ENCODE measurements at places on chromosomes 12 and 14.

- H3K4me3 ChIP-seq: no peak overlapping the region
- peaks cover 33% of the 10 kb centered on the region for H3K36me3 ChIP-seq
- no peak overlapping the region for H3K27ac ChIP-seq
- H3K27me3 ChIP-seq: no peaks in the 10 kb centered on the region
Observed at GRCh38 chr14:20998139-20998538, 954 bp upstream of the SLC39A2 start.

- H3K4me1 ChIP-seq: peaks cover 62% of the 10 kb centered on the region
- DNase-seq: peak; percentile 87
- no peaks in the 10 kb centered on the region for H3K36me3 ChIP-seq
- peak within 1 kb of the TSS; percentile 81 for H3K4me3 ChIP-seq
- H3K27me3 ChIP-seq: no peaks in the 10 kb centered on the region
- H3K27ac ChIP-seq: peak within 1 kb of the TSS; percentile 77
Observed at GRCh38 chr14:45083976-45084722, at the start of gene PRPF39. Gene PRPF39 (plus strand): TSS chr14:45084116. CDS start chr14:45095240, 11,124 bp downstream.

GRCh38 chr12:40038619-40039018 lies 67.3 kb downstream of the SLC2A13 start:
- no peak for DNase-seq
- H3K36me3 ChIP-seq: no peaks in the 10 kb centered on the region
- H3K4me3 ChIP-seq: no peak overlapping the region
- H3K27ac ChIP-seq: no peak overlapping the region
- H3K27me3 ChIP-seq: no peaks in the 10 kb centered on the region

GRCh38 chr12:128513331-128513730 lies 246.4 kb downstream of the TMEM132C start:
- no peaks in the 10 kb centered on the region for H3K36me3 ChIP-seq
- H3K4me1 ChIP-seq: no peaks in the 10 kb centered on the region
- no peak for DNase-seq
- H3K4me3 ChIP-seq: no peak overlapping the region

DNA sequence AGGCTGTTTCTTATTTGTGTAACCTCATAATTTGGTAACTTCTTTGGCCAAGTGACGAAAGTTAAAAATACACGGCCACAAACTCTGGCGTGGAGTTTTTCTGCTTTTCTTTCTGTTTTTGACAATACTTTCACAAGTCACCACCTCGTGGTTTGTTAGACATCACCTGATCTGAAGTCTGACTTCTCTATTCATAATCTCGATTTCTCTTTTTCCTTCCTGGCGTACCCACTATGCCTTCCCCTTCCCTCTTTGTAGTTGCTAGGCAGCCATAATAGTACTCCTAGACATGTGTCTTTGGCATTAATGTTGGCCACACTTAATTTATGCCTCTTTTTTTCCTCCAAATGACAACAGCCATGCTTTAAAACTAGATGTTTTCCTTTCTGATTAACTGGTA lies 97.6 kb downstream of the POLR3B start:
- H3K27me3 ChIP-seq: no peaks in the 10 kb centered on the region
- peaks cover 21% of the 10 kb centered on the region for H3K36me3 ChIP-seq
- DNase-seq: no peak
- no peak overlapping the region for H3K27ac ChIP-seq

- DNase-seq: no peak
- H3K36me3 ChIP-seq: no peaks in the 10 kb centered on the region
- no peak overlapping the region for H3K27ac ChIP-seq
- no peak overlapping the region for H3K4me3 ChIP-seq
- no peaks in the 10 kb centered on the region for H3K4me1 ChIP-seq
- H3K27me3 ChIP-seq: no peaks in the 10 kb centered on the region
Observed at GRCh38 chr12:51820526-51821439, 27.7 kb downstream of the FIGNL2 start.
